Caco-2 (cell line): ENCODE measurements at places on chromosomes 13 and 19.

DNA sequence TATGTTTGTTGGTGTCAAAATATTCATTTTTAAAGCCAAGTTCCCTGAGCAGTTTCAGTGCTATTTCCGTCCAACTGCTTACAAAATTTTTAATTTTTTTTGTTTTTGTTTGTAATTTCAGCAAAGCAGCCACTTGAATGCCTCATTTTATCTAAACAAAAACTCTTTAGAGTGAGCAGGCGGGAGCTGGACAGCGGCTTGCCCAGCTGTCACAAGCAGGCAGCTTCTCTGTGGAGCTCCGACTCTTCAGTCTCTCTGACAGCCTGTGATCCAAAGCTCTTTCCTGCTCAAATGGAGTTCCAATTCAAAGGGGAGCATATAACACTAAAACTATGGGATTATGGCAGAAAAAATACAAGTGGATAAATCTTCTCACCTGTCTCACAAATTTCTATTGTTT lies 618.3 kb upstream of the PCDH20 start:
- no peak for DNase-seq

GRCh38 chr19:14433554-14434501 lies 722 bp downstream of the PKN1 start:
- no peak for DNase-seq

GRCh38 chr13:76937281-76937820 lies 11.0 kb upstream of the ACOD1 start:
- DNase-seq = no peak

DNA sequence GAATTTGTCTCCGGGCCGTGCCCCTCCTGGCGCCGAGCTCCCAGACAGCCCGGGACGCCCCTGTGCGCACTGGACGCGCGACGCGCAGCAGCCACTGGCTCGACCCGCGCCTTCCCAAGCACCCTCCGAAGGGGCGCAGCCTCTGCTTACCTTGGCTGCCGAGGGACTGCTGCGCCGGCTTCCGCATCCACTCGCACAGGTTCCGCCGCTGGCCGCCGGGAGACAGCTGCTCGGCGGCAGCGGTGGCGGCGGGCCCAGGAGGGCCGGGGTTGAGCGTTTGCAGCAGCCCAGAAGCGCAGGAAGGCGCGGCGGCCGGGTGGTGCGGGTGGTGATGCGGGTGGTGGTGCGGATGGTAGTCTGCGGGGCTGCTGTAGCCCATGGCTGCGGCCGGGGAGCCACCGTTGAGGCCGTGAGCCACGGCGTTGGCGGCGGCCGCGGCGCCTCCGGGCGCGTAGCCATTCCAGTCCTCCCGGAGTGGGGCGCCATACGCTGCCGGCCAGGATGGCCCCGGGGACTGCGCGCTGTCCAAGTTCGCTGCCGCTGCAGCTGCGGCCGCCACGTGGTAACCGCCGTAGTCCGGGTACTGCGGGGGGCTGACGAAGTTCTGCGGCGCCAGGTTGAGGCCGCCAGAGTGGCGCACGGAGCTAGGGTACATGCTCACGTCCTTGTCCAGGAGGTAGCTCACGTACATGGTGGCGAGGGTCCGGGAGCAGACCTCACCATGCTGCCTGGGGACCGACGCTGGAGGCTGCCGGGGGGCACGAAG lies 616 bp downstream of the CDX2 start:
- no peak for DNase-seq

- no peak for DNase-seq
Measured at GRCh38 chr19:10918359-10918758, 10.1 kb downstream of the YIPF2 start.

GRCh38 chr19:3405261-3405653 lies 38.9 kb downstream of the NFIC start:
- no peak for DNase-seq
